ENCODE measurements at places on chromosomes 11 and 22.

DNA sequence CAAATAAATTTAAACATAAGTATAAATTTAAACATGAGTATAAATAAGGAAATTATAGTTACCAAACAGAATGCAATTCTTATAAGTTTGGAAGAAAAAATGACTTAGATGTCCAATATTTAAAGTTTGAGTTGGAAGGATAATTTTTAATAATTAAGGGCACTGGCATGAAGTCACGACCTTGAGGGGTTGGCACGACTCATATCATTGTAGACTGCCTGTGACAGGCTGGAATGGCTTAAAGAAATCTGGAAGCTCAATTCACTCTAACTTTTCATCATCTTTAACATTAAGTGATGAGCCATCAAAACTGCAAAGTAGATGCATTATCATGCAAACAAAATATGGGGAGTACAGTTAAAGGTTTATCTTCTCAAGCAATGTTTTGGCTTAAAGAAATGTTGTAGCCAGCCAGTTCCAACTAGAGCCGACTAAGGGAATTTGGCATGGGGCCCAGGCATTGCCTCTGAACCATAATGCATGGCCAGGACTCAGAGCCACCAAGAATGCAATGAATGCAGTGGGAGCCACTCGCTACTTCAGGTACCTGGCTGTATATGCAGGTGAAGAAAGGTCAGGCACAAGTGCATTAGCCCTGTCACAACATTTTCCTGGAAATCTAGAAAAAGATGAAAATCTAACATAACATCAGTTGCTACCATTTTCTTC, 33.4 kb downstream of the PGR start:
- DNase-seq = no peak

DNA sequence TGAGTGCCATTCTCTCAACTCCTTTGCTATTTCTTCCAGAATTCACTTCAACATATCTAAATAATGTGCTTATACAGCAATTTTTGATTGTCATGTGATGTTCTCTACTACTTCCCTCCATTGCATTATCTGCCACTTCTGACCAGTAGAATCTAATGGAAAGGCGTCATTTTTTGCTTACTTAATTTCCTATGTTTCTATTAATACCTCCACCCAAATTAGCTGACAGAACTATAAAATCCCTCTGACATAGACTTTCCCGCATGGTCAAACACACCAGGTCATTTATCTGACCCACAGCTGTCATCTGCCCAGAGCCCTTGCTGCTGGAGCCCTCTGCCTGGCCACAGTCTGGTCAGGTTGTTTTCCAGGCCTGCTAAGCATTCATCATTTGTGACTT, 258.6 kb upstream of the NARS2 start:
- DNase-seq = no peak

GRCh38 chr22:32777987-32778386, 23.5 kb upstream of the TIMP3 start:
- no peak for DNase-seq

GRCh38 chr11:82234256-82234655, 499.4 kb downstream of the FAM181B start:
- DNase-seq = no peak

DNA sequence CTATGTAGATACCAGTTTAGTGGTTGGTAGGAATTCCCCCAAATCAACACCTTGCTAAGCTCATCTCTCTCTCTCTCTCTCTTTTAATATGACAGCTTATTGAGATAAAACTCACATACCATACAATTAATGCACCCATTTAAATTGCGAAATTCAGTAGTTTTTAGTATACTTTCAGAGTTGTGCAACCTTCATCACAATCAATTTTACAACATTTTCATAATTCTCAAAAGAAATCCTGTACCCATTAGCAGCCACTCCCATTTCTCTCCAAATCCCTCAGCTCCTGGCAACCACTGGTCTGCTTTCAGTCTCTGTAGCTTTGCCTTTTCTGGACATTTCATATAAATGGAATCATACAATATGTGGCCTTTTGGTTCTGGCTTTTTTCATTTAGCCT, 13.3 kb downstream of the NNMT start:
- DNase-seq = no peak

DNA sequence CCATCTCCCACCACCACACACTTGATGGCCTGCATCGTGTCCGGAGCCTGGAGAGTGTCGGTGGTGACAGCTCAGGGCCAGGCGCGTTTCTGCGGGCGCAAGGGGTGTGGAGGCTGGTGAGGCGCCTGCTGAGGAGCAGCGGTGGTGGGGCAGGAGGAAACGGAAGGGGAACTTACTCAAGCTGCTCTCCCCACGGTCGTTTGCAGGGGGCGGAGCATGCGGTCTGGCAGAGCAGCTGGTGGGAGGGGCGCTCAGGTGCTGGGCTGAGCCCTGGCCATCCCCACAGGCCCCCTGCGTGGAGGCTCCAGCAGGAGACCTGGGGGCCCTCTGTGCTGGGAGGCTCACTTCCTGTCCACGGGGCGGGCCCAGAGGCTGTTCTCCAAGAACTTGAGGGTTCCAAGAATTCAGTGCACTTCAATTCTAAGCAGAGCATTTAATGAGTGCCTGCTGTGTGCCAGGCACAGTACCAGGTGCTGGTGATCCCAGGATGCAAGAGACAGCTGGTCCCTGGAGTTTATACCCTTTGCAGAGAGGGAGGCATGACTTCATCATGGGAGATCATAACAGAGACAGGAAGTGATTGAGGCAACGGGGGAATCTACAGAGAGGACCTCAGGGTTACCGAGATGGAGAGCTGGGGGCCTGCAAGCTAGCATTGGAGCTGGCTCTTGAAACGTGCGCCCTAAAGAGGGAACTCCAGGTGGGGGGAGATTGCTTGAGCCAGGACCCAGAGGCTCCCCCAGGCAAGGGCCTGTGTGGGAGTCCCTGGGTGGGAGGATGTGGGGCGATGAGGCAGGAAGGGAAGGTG, at the start of gene RAC2:
RAC2 (minus strand) TSS at position 156 of the 808 bp plus-strand sequence; CDS start at position 35, 121 bp downstream.
- no peak for DNase-seq

DNA sequence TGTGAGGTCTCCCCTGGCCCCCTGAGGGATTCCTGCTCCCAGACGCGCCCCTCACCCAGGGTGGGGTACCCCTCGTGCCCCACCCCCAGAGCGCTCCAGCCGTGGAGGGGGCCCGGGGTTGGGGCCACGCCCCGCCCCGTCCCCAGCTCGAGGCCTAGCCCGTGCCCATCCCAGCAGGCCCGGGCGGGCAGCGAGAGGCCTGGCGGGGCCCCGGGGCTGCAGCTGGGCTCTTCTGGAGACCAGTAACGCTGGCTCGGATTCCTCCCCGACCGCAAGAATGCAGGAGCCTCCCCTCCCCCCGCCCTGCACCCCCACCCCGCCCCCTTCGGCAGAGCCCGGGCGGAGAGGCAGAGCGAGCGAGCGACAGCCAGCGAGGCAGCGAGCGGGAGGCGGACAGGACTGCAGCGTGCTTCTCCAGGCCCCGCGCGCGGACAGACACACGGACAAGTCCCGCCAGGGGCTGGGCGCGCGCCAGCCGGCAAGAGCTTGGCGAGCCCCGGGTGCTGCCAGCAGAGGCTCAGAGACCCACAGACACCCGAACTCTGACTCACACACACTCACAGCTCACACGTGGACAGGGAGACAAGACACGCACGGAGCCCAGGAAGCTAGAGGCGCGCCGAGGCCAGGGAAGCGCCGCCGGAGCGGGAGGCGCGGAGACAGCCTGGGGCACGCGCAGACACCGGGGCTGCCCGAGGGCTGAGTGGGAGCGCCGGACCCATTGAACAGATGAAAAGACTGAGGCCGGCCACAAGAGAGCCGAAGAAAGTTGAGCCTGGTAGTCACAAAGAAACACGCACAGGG, 15.2 kb downstream of the BCL9L start:
- DNase-seq = no peak

DNA sequence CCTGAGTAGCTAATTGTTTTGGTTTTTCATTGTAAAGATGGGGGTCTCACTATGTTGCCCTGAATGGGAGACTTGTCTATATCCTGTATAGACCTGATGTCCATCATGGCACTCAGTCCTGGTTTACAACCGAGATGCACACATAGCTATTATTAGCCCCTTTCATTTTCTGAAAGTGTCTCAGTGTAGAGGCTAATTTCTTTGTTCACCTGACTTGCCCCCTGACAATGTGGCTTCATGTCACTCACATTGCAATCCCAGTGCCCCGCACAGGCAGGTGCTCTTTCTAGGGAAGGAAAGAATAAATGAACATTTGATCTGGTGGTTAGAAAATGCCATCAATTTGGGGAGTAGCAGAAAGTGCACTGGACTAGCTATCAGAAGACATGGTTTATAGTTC, 13.1 kb upstream of the KDM2A start:
- DNase-seq = no peak

GRCh38 chr11:42976636-42977217, 335.1 kb upstream of the API5 start:
- no peak for DNase-seq

DNA sequence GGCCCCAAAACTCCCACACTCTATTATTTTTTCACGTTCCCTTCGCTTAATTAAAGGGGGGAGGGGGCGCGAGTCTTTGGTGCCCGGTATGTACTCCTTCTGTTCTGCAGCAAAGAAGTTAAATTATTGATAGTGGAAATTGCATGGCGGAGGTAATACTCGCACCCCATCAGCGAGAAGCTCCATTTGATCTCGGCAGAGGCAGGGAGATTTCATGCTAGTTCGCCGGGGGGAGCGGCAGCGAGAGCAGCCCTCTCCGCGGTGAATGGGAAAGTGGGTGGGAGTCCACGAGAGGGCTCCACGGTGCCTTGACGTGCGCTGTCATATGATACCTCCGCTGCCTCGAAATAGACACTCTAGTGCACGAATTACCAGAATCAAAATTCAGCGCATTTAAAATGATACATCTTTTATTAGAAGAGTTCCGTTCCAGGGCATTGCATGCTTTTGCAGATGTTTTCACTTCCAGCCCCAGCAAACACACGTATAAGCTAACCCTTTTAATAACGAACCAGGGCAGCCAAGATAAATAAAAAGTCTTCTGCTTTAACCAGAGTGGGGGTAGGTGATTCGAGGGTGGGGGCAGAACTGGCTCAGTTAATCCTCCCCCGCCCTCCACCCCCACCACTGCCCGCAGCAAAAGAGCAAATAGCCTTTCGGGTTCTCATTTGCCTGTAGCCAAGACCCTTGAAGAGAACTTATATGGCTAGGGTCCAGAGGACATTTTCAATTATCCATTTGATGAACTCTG, 1.3 kb upstream of the BDNF start:
- DNase-seq = peak; percentile 77

DNA sequence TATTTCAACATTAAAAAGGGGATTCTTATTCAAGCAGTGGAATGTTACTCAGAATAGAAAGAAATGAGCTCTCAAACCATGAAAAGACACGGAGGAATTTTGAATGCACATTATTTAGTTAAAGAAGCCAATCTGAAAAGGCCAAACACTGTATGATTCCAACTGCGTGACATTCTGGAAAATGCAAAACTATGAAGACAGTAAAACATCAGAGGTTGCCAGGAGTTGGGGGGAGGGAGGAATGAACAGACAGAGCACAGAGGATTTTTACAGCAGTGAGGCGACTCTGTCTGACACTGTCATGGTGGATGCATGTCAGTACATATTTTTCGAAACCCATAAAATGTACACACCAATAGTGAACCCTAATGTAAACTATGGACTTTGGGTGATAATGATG, 22.9 kb upstream of the THY1 start:
- DNase-seq = no peak

GRCh38 chr11:12241401-12241800, 131.0 kb downstream of the MICAL2 start:
- DNase-seq = no peak

GRCh38 chr11:45771193-45771565, 33.8 kb upstream of the SLC35C1 start:
- peak; percentile 66 for DNase-seq

GRCh38 chr22:42670921-42671709, 21.9 kb upstream of the CYB5R3 start:
- DNase-seq = no peak

DNA sequence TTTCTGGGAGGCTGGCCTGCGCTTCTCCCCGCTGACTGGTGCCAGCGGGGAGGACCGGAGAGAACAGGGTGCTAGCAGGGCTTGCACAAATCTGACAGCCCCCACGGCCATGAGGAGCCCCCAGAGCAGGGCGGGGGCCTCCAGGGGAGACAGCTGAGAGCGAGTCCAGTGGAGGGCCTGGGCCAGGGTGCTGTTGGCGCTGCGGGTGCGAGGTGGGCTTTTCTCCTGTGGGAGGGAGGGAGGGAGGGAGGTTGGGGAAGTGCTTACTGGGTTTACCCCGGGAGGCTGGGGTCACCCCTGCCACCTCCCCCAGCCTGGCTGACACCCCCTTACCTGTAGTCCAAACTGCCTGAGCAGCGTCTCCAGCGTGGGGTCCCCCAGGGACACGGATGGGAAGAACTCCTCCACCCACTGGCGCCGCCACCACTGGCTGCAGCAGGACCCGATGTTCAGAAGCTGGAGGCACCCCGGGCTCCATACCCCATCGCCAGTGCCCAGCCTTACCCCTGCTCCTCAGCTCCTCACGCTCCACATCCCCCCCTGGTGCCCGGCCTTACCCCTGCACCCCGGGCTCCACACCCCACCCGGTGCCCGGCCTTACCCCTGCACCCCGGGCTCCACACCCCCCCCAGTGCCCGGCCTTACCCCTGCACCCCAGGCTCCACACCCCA, 3.9 kb downstream of the LMF2 start:
- DNase-seq = no peak

DNA sequence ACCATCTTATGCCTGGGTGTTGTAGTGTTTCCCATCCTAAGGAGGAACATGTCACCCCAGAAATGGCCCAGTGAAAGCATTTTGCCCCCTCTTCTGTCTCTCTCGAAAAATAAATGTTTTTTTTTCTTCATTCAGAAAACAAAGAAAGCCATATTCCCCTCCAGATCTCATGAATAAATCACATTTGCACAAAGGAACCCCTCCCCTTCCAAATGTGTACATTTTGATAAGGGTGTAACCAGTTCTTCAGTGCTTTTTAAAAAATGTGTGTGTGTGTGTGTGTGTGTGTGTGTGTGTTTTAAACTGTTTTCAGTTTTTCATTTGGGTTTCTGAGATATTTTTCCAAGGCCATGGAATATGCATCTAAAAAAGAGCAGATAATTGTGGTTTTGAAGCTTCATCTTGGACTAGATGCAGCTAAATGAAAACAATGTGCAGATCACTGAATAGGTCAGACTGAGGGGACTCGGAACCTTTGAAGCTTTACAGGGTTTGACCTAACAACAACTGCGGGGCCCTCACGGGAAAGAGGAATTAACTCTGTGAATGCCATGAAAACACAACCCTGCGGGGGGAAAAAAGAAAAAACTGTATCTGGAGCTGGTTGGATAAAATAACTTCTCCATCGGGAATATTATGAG, 76.4 kb downstream of the YAP1 start:
- DNase-seq = no peak
